ENCODE measurements at places on chromosomes 4 and X.

GRCh38 chr4:3715855-3716630 is 50.1 kb upstream of the ADRA2C start:
- no peak for DNase-seq

GRCh38 chr4:24743927-24744326 is 51.4 kb upstream of the SOD3 start:
- no peak for DNase-seq

GRCh38 chr4:65383589-65384305 is 286.5 kb downstream of the EPHA5 start:
- no peak for DNase-seq

- DNase-seq: no peak
These were observed 11.8 kb upstream of the TIMM8A start for GRCh38 chrX:101360390-101360789.
